ENCODE measurements at places on chromosomes 5 and 9.

GRCh38 chr9:132531195-132531594 is 51.2 kb upstream of the BARHL1 start:
- DNase-seq, result no peak

- DNase-seq, result peak; percentile 1
Observed at GRCh38 chr5:593511-593910, 18.6 kb upstream of the CEP72 start.

DNA sequence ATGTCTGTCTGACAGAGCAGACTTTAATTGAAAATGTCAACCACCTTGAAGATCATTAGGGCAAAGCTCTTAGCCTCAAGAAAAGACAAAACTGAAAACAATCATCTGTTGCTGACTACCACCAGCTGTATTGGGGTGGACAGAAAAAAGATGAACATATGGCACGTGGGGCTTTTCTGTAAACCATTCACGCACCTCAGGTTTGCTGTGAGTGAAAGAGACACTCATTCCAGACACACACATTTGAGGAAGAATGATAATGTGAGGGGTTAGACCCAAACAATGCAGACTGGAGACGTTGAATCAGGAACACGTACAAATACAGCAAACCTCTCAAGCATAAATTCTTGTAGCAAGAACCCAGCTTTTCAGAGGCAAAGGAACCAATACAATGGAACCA is 158.7 kb downstream of the EBF1 start:
- no peak for DNase-seq

GRCh38 chr5:18744441-18744840 is 1110.2 kb downstream of the TAF11L14 start:
- no peak for DNase-seq

- DNase-seq, result no peak
Observed at GRCh38 chr5:33688066-33688465, 203.7 kb downstream of the ADAMTS12 start.

DNA sequence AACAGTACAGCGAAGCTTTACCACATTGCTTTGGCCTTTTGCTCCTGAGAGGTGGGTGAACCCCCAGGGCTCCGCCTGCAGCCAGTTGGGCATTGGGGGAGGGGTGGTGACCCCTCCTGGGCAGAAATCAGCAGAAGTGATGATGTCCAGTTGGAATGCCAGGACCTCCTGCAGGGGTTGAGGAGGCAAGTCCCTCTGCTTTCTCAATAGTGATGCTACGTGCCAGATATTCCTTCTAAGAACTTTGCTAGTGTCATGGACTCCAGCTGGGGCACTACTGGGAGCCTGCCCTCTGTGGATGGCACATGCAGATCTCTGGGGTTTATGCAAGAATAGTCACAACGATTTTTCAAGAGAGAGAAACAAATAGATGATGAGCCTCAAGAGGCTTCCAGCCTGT is 95.6 kb downstream of the NDFIP1 start:
- DNase-seq, result no peak

- no peak for DNase-seq
Observed at GRCh38 chr5:10681731-10682679, 79.0 kb downstream of the DAP start.

DNA sequence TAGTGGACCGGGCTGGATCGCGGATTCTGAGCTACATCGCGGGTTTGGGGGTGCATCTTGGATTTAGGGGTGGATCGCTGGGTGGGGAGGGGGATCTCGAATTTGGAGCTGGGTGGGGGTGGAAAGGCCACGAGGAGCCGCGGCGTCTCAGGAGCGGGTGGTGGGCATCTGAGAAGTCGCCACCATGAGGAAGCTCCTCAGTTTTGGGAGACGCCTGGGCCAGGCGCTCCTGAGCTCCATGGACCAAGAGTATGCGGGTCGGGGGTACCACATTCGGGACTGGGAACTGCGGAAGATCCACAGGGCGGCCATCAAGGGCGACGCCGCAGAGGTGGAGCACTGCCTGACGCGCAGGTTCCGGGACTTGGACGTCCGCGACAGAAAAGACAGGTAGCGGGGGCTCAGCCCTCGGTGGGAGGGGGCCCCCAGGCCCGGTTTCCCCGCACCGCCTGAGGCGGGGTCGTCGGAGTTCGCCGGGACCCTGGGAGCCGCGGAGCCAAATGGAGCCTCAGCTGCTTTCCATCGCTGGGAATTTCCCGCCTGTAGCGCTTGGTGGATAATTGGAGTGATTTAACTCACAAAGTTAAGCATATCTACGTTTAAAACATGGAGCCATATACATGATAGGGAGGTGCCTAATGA is 376 bp downstream of the ANKRD18B start:
- no peak for DNase-seq

- DNase-seq, result no peak
Observed at GRCh38 chr5:110832683-110833082, 93.9 kb downstream of the SLC25A46 start.

DNA sequence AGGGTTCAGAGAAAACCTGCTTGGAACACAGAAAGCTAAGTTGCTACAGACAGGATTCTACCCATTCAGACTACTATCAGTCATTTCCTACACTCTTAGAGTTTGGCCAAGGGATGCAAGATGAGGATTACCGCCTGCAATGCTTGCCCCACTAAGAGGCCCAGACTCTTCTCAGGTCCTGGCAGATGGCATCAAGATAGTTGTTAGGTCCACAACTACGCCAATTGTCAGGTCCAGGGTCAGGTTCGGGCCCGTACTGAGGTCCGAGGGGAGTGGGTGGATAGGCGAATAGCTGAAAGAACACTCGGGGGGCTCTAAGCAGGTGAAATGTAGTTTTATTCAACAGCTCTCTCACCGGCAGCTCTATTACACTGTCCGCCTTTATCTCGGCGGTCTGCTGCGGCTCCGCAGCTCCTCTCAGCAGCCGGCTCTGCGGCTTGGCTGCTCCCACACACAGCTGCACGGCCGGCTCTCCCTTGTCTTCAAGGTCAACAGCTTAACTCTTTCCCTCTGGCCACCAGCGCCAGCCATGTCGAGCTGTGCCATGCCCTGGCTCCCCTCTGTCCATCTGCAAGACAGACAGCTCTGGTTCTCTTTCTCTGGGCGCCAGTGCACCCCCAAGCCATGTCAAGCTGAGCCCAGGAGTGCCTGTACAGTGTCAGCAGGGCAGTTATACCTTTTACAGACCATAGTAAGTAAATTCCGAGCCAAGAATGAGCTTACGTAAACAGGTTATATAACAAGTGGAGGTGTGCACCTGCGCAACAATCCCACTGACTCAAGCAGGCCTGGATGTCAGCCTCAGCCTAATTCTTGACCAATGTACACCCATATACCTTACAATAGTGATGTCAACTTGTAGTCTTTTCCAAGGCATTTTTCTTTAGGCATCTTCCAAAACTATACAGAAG is 24.0 kb downstream of the ENC1 start:
- DNase-seq, result no peak

GRCh38 chr5:154534457-154535050 is 56.5 kb upstream of the HAND1 start:
- DNase-seq, result no peak

DNA sequence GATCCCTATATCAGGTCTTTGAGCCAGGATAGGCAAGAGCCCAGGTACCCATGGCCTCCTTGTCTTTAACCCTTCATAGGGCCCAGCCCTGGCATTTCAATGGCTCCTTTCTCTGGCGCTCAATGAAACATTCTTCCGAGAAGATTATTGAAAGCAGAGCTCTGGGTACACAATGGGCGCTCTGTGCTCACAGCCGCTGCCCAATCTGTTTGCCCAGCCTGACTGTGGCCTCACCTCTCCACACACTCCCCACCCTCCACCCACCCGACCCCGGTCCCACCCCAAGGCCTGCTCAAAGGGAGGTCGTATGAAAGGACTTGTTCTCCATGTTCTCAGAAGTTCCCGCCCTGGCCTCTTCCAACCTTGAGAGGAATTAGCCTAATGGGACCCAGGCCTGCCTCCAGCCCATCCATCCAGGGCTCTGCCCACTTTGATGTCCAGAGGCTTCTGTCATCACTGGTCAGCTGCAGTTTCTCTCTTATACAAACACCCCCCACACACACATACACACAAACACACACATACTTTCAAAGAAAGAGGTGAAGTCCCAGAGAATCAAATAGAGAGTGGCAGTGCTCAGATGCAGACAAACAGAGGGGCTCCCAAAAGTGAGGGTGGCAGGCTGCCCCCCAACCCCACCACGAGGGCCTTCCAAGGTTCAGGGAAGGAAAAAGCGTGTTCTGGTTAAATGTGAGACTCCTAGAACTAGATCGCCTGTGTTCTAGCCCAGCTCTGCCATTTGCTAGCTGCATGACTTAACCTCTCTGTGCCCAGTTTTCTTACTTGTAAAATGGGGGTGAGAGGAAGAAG is 5.1 kb upstream of the ARSI start:
- DNase-seq, result no peak

DNA sequence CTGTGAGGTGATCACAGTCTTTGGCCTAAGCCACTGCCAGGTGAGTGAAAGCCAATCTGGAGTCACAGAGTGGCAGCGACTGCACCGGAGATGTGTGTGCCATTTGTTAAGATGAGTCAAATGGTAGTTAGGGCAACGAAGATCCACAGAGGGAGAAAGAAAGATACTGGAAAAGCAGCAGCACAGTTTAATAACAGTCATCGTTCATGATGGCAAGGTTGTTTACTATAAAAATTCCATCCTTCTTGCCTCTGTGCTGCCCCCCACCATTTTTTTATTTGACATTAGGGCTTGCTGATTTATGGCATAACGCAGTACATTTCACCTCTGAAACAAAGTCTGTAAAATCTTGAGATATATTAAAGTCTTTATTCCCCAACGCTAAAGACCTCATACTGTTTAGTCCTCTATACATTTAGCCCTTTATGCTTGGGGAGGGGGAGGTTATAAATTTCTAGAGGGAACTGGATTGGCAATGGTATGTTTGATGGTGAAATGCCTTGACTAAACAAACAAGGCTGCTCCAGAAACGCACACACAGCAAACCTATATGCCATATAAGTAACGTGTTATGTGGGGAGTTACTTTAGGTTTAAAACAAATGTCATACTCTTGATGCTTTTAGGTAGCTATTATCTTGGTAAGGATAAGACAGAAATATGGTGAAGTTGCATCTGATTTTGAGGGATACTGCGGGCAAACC is 55.8 kb upstream of the ABL1 start:
- no peak for DNase-seq

- DNase-seq, result no peak
Observed at GRCh38 chr5:96506376-96506775, 73.3 kb upstream of the PCSK1 start.

DNA sequence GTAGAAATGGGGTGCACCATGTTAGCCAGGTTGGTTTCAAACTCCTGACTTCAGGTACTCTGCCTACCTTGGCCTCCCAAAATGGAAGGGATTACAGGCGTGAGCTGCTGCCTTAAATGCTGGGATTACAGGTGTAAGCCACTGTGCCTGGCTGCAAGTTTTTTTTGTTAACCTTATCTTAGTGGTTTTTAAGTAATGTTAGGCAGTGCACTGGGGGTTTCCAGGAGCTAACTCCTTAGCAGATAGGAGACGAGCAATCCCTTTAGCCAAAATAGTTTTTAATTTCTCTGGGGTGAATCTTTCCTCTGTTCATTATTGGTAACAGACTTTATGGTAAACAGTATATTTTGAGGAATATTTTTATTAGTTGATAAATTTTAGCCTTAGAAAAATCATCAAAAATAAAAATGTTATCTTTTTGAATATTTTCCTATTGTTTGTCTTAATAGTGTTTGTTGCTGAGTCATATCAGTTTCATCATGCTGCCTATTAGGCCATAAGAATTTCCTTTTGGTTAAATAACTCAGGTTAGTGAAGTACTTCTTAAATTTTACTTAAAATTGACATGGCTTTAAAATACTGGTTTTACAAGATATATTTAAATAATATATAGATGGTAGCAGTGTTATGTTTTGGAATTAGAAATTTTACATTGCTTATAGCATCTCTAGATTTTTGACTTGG is 37.9 kb downstream of the LMNB1 start:
- no peak for DNase-seq

DNA sequence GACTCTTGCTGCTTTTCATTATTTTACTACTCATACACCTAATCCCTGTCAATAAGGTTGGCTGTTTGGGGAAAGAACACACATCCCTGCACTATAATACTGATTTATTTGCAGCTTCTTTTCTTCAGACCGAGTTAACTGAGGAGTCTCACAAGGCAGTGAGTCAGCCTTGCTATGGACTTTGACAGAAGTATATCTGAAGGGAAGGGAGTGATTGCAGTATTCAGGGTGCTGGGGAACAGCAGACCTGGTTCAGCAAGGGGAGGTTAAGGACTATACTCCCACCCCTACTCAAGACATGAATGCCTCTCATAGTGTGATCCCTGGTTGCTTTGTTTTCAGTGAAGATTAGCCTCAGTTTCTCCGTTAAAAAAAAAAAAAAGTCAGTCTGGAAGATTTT is 99.8 kb downstream of the TLE4 start:
- no peak for DNase-seq

GRCh38 chr9:12838546-12838945 is 63.7 kb downstream of the LURAP1L start:
- DNase-seq, result no peak

- DNase-seq, result no peak
Observed at GRCh38 chr9:109245310-109245897, 75.5 kb downstream of the EPB41L4B start.

- no peak for DNase-seq
Observed at GRCh38 chr5:88672644-88673252, 210.2 kb downstream of the MEF2C start.

DNA sequence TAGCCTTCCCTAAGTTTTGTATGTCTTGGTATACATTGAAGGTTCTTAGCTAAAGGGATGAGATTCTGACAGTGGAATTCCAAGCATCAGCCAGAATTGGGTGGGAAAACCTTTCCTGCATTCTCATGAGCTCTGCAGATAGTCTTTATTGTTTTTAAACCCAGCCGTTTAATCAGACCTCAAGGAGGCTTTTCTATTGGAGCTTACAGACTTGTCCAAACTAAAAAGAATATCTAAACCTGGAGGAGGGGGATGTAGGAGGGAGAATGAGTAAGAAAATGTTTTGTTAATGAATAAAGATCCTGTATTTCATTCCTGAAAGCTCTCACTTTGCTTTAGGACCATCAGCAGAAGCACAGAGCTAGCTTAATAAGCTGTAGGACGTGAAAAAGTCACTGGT is 41.7 kb downstream of the EBF1 start:
- no peak for DNase-seq

DNA sequence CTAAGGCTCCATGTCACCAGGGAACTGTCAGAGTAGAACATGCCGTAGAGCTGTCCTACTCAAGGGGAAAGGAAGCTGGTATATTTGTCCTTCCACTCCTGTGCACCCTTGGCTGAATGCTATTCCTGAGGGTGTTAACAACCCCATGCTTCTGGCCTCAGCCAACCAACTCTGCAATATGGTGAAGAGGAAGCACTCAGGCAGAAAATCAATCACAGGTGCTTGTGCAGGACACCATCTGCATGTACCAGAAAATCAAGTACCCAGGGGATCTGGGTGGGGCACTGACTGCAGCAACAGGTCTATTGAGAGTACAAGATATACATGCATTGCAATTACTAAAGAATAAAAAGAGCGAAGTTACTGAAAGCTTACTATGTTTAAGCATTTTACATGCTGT is 51.4 kb upstream of the NEK6 start:
- DNase-seq, result no peak
